HFFc6 (cell line): ENCODE measurements at places on chromosomes 11 and 22.

GRCh38 chr22:47380692-47381091 is 618.2 kb downstream of the TBC1D22A start:
- no peak for DNase-seq

DNA sequence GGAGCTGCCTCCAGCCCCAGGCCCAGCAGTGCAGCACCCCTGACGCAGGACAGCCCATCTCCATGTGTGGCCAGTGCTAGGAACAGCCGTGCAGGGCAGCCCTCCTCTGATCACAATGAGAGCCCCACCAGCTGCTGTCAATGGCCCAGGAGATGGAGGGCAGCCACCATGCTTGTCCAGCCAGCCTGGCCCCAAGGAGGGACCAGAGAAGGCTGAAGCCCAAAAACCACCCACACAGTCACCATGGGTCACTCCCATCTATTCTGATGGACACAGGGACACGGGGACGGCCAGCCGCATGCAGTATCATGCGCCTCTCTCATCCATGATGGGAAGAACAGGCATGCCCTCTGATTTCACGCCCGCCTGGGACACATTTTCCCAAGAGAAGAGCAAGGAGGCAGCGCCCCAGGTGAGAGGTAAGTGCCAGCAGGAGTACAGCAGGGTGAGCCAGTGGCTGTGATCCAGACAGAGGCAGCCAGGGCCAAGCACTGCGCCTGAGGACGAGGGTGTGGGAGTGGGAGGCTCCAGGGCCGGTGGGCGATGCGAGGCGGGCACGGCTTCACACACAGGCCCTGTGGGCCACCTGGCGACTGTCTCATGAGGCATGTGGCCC is 33.6 kb upstream of the GNB1L start:
- no peak for DNase-seq

DNA sequence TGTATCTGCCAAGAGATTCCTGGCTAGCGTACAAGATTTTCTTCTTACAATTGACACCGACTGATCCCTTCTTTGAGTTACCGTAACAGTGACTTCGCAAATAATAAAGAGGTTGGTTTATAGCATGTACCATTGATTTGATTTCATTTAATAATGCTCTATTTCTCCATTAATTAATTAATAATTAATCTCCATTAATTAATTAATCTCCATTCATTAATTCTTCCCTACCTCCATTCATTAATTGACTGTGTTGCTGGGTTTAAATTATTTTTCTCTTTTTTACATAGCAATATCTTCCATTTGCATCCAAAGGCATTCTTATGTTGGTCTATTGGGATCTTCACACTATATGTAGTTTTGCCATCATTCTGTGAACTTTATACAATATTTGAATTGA is 21.0 kb downstream of the OR5AS1 start:
- no peak for DNase-seq

GRCh38 chr11:49213026-49213560 is 4.7 kb upstream of the FOLH1 start:
- no peak for DNase-seq

DNA sequence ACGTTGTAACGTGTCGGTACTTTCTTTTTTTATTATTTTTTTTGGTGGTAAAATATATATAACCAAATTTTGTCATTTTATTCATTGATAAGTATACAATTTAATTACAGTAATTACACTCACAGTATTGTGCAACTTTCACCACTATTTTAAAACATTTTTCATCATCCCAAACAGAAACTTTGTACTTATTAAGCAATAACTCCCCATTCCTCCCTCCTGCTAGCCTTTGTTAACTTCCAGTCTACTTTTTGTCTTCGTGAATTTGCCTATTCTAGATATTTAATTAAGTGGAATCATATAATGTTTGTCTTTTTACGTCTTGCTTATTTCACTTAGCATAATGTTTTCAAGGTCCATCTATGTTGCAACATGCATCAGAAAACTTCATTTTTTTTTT is 58.5 kb downstream of the STIM1 start:
- DNase-seq = no peak

DNA sequence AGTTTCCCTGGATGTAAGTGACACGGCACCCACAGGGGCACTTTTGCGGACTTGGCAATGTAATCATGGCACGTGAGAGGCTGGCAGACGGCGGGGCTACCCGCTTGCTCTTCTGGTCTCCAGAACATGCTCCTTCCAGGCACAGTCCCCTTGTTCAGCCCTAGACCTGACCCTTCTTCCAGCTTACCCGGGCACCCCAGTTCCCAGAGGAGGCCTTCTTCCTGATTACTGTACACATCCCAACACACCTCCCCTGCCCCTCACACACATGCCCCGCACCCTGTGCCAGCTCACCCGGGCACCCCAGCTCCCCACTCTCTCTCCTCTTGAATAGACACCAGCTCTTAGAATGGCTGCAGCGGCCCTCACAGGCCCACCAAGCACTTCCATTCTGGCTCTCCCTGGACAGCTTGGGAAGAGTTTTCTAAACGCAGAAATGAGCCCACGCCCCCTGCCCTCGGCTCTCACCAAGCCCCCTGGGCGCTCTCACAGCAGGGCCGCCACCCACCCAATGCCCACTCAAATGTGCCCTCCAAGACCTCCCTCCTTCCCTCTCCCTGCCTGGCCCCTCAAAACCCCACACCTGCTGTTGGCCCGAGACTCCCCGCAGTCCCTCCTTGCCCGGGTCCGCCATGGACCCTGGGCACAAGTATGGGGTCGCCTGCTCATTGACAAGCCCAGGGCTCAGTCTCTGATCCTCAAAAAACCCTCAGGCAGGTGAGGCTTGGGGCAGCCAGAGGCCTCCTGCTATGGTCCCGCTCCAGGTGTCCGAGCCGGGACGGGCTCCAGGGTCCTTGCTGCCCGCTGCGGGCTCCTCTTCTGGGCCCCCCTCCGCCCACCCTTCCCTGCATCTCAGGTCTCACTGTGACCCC is 88.5 kb downstream of the WNT7B start:
- DNase-seq = no peak

DNA sequence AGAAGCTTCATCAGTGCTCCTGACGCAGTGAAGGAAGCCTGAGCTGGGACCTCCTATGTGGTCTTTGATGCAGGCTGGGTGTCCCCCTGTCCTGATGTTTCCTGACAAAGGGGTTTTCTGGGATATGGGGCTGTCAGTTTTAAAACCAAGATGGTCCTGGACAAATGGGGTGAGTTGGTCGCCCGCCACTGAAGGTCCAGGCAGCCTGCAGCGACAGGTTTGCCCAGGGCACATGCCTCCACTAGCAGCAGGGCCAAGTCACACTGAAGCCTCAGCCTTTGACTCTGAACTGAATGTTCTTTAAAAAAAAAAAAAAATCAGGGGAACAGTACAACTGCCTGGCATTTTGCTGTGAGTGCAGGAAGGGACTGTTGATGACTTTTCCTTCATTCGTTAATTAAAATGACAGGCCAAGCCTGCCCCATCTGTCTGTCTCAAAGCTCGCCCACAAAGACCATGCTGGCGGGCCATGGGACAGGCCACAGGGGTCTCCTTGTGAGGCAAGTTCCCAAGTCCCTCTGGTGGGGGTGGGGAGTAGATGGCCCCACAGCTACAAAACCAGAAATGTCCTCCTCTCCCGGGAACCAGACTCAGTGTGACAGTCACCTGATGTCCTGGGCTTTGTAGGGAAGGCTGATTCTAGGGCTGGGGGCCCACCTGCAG is 274.8 kb downstream of the CTTN start:
- no peak for DNase-seq

GRCh38 chr11:64385945-64386704 is 27.2 kb downstream of the RPS6KA4 start:
- DNase-seq = peak; percentile 81

DNA sequence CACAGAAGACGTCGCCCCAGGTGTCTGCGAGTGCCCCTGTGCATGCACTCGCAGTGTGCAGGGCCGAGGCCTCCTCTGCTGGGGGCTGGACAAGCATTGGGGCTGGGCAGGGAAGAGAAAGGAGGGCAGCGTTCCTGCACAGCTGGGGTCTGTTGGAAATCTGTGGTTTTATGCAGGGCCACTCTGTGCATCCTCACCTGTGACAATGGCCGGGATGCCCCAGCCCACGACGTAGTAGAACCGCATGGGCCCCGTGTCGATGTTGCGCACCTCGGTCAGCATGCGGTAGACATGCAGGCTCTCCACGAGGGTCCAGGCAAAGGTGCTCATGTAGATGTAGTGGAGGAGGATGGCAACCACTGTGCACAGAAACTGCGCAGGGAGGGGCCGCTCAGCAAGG is 37.2 kb downstream of the TRMU start:
- no peak for DNase-seq

DNA sequence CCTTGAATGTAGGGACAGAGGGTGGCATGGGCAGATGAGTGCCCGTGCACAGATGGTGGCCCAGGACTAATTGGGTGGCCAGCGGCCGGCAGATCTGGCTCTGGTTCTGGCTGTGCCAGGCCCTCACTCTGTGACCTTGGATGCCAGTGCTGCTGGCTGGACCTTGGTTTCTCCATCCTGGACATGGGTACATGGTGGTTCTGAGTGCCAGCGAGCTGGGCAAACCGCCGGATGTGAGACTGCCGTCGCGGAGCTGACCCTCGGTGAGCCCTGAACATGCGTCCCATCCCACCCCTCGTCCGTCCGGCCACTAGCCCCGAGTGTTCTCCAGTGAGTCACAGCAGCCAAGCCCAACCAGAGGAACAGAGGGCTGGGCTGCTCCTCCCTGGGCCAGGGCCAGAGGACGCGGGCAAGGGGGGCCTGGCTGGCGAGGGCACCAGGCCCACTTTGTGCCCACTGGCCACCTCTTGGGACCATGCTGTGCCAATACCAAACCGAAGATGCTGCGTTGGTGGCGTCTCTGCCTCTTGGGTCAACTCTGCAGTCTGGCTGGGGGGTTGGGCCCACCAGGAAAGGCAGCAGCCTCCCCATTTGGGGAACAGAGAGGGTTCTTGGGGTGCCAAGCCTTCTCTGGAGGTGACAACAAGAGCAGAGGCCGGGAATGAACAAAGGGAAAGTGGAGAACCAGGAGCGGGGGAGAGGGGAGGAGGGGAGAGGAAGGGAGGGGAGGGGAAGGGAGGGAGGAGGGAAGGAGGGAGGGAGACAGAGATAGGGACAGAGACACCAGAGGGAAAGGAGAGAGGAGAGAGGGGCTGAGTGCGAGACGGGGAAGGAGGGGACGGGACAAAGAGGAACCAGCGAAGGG is 10.7 kb downstream of the LSP1 start:
- peak; percentile 83 for DNase-seq
